Natural killer cell (primary cell): ENCODE measurements at places on chromosomes 1 and 21. TPM values are rescaled to one million over a fixed set of nuclear protein-coding genes. Genes with fewer than 3 reads are reported as not detected.

Gene PLD5
- total RNA-seq, result not detected

Gene ESPN
- total RNA-seq, result 2.0 TPM

Gene AHCTF1
- total RNA-seq, result 46.5 TPM

DNA sequence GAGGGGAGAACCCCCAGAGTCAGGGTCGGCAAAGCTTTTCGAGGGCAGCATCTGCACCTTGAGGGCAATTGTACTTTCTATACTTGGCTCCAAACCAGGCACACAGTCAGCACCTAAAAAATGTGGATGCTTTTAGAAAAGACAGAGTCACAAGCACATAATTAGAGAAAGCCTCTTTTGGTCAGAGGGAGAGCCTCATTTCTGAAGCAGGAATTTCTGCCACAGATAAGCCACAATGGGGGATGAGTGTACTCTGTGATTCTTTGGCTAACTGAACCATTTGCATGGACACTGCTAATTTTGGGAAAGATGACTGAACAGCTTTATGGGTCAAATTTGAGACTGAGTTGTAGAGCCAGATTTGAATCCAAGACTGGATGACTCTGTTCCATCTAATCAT lies 635.7 kb downstream of the KIF26B start:
- H3K4me1 ChIP-seq, result no peaks in the 10 kb centered on the region
- H3K4me3 ChIP-seq, result no peak overlapping the region
- H3K36me3 ChIP-seq, result no peaks in the 10 kb centered on the region
- DNase-seq, result no peak
- H3K27ac ChIP-seq, result no peak overlapping the region

GRCh38 chr1:18581420-18581880 lies 49.2 kb upstream of the PAX7 start:
- H3K27ac ChIP-seq, result no peak overlapping the region
- no peak overlapping the region for H3K4me3 ChIP-seq

DNA sequence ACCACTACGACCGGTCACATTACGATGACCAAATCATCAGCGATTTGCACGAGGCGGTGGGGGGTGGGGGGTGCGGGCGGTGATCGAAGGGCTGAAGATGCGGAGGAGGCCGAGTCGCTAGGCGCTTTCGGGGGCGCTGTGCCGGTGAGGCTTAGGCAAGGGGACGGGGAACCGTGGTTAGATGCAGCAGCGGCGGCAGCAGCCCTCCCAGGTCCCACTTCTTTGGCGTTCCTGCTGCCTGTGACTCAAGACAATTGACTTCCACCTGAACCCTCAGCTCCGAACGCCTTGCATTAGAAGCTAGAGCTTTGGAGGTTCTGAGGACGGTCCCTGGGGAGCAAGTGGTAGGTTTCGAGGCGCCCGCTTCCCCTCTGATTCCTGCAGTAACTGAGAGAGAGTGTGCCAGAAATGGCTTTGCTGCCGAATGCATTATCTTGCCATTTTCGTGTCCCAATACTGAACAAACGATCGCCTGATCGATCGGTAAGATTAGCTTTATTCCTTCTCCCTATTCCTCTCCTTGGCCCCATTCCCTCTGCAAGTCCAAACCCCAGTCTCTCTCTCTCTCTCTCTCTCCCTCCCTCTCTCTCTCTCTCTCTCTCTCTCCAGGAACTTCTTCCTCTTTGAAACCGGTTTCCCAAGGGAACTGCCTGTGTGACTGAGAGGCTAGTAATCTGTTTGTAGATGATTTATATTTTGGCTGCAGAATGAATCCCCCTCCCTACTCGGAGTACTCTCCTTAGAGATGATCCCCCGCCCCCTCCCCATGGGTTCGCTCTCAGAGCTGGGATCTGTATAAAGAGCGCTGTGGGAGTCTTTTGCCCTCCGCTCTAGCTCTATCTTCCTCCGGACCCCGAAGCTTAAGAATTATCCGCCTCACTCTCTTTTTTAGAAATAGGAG lies 735 bp upstream of the BRINP3 start:
- no peak overlapping the region for H3K4me3 ChIP-seq
- no peak overlapping the region for H3K27ac ChIP-seq
- H3K27me3 ChIP-seq, result no peaks in the 10 kb centered on the region
- DNase-seq, result no peak
- no peaks in the 10 kb centered on the region for H3K36me3 ChIP-seq

DNA sequence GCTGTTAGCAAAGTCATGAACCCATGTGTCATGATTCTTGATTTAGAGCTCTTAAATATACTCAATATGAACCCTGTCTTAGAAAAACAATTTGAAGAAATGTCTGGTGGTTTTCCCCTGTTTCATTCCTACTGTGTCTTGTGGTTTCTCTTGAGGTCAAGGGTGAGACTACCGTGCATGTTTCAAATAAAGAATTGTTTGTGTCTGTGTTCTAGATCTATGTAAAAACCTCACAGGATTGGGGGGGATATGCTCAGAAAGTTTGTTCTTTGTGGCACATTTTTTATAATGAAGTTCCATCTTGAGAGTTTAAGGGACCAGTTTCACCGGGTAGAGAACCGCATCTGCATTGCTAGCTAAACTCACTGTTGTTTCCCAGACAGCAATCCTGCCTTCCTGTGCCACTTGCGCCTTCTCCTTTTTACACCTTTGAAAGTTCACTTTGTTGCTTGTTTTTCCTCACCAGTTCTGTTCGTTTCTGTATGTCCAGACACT lies 30.9 kb upstream of the CACYBP start:
- H3K36me3 ChIP-seq, result no peaks in the 10 kb centered on the region
- DNase-seq, result peak; percentile 89
- no peak overlapping the region for H3K4me3 ChIP-seq
- peak overlapping the region; percentile 67 for H3K27ac ChIP-seq

DNA sequence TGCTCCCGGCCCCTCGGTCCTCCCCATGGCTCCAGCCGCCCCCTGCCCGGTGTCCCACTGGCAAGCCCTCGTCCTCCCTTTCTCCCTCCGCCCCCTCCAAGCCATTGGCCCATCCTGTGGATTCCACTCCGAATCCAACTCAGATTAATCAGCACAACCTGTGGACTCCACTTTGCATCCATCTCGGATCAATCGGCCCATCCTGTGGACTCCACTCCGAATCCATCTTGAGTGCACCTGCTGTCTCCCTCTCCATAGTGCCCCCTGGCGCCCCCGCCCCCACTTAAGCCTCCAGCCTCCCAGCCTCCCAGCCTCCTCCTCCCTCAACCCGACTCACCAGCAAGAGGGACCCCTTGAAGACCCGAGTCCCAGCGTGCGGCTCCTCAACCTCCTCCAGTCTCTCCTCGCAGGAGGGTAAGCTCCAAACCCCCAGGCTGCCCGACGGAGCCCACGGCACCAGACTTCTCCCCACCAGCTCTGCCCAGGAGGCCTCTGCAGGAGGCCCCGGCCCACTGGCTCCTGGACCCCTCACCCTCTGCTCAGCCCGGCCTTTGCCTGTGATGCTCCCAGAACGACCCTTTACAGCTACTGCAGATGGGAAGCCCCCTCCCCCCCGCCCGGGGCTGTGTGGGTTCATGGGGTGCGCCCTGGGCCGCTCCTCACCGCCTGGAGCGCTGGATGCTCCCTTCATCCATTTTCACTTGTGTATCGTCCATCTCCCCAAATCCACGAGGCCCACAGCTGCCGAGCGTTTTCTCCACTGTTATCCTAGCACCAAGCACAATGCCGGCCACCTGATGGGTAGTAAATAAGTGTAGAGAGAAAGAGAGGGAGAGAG lies 40.6 kb upstream of the TSPEAR start:
- H3K27me3 ChIP-seq, result peaks cover 3% of the 10 kb centered on the region
- no peak for DNase-seq

DNA sequence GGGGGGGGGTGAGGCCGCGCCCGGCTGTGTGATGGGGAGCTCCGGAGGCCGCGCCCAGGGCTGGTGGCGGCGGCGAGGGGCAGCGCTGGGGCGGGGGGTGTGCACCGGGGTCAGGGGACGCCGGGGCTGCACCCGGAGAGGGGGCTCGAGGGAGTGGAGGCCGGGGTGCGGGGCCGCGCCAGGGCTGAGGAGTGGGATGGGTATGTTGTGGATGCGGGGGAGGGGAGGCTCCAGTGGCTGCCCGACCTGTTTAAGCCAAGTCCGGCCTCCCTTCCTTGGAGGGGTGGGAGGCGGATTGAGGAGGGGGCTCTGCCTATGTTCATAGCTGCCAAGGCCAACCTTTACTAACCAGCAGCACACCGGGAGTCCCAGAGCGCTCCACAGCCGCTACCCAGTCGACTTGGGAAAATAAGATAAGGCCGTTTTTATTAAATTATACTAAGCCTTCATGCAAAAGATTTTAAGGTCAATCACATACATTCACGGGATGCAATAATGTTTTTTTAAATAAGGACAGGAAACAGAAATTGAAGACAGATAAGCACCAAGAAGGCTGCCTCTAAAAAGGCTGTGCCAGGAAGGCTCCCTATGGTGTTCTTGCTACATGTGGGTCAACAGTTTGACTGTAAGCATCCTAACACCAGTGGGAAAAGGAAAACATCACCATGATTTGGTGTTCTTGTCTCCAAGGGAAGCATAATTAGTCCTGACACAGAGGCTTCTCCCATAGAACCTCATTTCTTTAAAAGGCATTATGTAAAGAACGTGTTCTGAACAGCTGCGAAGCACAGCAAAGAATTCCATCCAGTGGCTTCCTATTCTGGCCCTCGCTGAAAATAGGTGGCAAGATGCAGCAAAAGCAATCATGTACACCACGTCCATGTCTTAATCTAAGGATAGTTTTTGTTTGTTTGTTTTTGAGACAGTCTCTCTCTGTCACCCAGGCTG lies 626 bp upstream of the HLCS start:
- no peak for DNase-seq
- no peaks in the 10 kb centered on the region for H3K36me3 ChIP-seq
- peak overlapping the region; percentile 81 for H3K27ac ChIP-seq
- no peaks in the 10 kb centered on the region for H3K27me3 ChIP-seq
- H3K4me1 ChIP-seq, result peaks cover 12% of the 10 kb centered on the region
- H3K4me3 ChIP-seq, result peak overlapping the region; percentile 50

DNA sequence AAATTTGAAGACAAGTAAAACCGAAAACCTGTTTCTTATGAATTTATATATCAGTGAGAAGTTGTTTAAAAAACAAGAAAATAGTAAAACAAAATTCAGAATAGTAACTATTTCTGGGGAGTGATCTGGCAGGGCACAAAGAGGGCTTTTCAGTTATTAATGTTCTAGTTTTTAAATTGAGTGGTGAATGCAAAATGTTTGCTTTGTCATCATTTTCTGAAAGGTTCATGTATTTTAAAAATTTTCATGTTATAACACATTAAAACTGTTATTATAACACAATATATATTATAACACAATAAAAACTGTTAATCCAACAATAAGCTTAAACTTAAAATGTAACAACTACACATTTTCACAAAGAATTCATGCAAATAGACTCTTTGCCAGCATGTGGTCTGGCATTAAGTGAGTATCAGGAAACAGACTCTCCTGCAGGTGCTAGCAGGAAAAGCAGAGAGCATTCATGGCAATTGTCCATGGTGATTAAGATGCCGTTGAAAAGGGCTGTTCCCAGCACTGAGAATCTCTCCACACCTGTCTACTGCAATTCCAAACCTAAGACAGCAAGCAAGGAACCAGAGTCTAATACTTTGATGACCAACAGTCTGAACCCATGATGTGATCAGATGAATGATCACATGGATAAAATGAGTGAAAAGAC lies 204.9 kb downstream of the TBX15 start:
- H3K4me3 ChIP-seq, result no peak overlapping the region
- no peaks in the 10 kb centered on the region for H3K27me3 ChIP-seq
- H3K27ac ChIP-seq, result no peak overlapping the region
- no peaks in the 10 kb centered on the region for H3K36me3 ChIP-seq

DNA sequence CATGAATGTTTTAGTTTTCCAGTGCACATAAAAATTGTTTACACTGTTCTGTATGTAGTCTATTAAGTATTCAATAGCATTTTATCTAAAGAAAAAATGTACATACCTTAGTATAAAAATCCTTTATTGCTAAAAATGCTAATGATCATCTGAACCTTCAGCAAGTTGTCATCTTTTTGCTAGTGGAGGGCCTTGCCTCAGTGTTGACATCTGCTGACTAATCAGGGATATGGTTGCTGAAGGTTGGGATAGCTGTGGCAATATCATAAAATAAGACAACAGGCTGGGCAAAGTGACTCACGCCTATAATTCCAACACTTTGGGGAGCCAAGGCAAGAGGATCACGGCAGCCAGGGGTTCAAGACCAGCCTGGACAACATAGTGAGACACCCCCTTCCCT lies 9.0 kb downstream of the DYNLT5 start:
- H3K36me3 ChIP-seq, result no peaks in the 10 kb centered on the region
- no peaks in the 10 kb centered on the region for H3K4me1 ChIP-seq
- DNase-seq, result no peak
- no peaks in the 10 kb centered on the region for H3K27me3 ChIP-seq
- H3K4me3 ChIP-seq, result no peak overlapping the region

- no peaks in the 10 kb centered on the region for H3K27me3 ChIP-seq
- H3K4me3 ChIP-seq, result no peak overlapping the region
- no peaks in the 10 kb centered on the region for H3K36me3 ChIP-seq
Observed at GRCh38 chr1:186958520-186958919, 129.8 kb downstream of the PLA2G4A start.

DNA sequence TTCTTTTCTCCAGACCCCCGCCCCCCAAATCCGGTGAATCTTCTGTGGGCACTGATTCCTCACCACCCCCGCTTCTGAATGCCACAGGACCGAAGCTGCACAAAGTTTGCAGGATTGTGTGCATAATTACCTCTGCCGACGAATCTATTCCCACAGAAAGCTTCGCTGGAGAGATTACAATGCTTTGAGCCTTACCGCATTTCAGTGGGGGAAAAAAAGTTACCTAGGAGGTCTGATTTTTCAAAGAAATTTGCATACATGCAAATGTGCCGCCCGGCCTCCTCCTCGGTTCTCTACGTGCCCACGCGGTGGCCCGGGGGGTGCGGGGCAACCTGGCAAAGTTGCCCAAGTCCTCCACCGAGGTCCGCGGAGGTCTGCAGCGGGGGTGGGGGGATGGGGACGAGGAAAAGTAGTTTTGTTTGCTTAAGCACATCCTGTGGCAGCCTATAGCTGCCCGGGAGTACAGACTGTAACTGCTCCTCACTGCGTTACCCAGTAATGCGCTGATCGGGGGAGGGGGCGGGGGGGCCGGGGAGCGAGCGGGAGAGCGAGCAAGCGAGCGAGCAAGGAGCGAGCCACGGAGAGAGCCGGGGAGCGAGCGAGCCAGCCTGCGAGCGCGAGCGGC lies 563 bp upstream of the NFIA start:
- H3K4me1 ChIP-seq, result peaks cover 22% of the 10 kb centered on the region

DNA sequence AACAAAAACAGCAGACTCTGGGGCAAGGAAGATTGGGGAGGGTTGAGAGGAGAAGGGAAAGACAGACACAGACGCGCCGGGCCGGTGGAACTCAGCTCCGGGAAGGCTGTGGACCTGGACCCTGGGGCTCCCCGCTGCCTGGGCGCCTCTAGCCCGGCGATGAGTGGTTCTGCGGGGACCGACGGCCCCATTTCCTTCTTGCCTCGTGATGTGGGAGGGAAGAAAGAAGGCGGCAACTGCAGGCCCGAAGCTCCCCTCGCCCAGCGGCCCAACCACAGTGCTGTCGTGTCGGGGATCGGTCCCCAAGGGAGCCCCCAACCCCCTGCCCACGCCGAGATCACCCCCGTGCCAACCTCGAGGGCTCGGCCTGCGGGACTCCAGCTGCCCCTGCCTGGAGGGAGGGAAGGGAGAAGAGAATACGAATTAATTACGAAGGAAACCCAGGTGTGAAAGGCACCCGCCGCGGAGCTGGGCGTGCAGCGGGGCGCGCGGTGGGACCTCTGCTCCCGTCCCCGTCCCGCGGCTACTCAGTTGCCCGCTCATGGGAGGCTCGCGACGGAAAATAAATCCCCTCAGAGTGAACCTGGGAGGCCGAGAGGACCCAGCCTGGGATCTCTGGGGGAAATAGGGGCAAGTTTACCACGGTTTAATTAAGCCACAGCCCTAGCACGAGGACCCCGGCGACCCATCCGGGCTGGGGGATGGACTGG lies 7.4 kb downstream of the FOXD3 start:
- H3K4me1 ChIP-seq, result peaks cover 14% of the 10 kb centered on the region
- DNase-seq, result peak; percentile 33
